AML-193 (cell line): ENCODE measurements at places on chromosomes 3 and 15.
A peak's percentile ranks its signal among the peaks of the same experiment; 100 is the strongest.

- DNase-seq: peak; percentile 69
Measured at GRCh38 chr3:46469680-46470357, 5.1 kb upstream of the LTF start.

- no peak for DNase-seq
Measured at GRCh38 chr3:100195375-100195774, 65.4 kb upstream of the TBC1D23 start.

GRCh38 chr3:98786364-98787006 lies 23.3 kb downstream of the ST3GAL6 start:
- DNase-seq: peak; percentile 91

DNA sequence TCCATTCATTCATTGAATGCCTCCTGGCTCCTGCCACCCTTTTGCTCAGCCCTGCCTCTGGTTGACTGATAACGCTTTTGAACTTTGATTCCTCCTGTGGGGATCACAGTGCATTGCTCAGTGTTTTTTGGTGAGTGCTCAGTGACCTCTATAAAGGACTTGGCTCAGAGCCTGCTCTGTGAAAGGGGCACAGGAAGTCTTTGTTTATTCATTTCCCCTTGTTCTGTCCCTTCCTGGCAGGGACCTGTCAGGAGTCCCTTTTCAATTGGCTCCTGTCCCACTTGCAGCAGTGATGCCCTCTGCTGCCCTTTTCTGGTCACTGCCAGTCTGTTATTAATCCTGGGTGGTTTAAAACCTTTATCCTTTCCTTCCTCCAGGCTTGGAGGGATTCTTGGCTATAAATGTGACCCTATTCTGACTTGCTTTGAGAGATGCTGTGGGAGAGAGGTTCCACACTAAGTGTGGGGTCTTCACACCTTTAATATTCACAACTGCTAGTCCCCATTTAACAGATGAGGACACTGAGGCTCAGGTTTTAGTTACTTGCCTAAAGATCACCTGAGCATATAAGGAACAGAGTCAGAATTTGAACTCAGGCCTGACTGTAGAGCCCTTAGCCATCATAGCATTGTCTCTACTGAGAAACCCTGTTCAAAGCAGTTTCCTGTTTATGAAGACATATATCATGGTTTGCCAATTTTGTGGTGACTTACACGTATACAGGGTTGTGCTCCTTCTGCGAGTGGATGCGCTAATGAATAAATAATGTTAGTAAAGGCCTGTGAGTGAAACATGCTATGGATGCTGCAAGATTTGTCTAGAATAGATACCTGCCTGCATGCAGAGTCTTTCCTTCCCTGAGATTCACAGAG lies 23.2 kb upstream of the TATDN2 start:
- peak; percentile 87 for DNase-seq

DNA sequence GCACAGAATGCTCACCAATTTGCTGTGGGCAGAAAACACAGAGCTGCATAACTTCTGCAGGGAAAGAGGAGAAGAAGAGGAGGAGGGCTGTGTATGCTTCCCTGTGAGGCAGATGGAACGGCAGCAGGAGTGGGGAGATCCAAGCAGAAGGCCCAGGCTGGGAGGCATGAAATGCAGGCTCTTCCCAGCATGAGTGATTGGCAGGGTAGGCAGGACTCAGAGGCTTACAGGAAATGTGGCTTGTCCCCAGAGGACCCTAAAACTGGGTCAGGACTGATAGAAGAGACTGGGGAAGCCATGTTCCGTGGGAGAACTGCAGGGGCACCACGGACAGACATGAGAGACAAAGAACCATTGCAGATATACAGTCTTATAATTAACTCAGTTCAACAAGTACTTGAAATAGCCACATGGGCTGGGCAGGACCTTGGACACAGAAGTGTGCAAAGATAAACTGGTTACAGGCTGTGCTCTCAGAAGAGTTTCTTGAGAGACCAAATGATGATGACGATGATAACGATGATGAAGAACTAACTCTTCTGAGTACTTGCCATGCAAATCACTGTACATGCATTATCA lies 286.9 kb downstream of the EPHB1 start:
- no peak for DNase-seq

GRCh38 chr3:68958932-68959331 lies 26.6 kb upstream of the TAFA4 start:
- DNase-seq: no peak

GRCh38 chr3:77524463-77524862 lies 484.6 kb downstream of the ROBO2 start:
- DNase-seq: no peak

GRCh38 chr3:163879172-163879571 lies 1199.1 kb downstream of the SI start:
- DNase-seq: no peak
